ENCODE measurements at places on chromosomes 1 and 21.
A peak's percentile ranks its signal among the peaks of the same experiment; 100 is the strongest.

- DNase-seq, result no peak
Observed at GRCh38 chr1:195748969-195749368, 859.3 kb downstream of the KCNT2 start.

DNA sequence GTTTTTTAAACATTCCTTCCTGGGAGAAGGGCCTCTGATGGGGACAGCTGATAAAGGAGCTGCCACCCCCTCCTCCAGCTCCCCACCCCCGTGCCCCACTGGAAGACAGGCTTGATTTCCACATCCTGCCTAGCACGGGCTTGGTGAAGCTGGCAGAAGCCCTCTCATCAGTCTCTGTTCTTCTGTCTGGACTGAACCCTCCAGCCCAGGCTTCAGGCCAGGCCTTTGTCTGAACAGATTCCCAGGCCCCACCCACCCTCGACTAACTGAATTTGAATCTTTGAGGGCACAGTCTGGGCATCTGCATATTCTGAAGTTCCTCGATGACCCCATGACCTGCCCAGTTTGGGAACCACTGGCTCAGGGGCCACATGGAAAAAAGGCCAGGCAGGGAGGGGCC lies 75.3 kb downstream of the CD58 start:
- peak; percentile 39 for DNase-seq

- DNase-seq, result no peak
Observed at GRCh38 chr1:201104141-201104540, 8.1 kb downstream of the CACNA1S start.

GRCh38 chr1:205188098-205188497 lies 23.4 kb downstream of the DSTYK start:
- no peak for DNase-seq

GRCh38 chr1:25099343-25099951 lies 132.9 kb downstream of the SYF2 start:
- DNase-seq, result no peak

GRCh38 chr1:200265104-200265503 lies 144.7 kb downstream of the ZNF281 start:
- DNase-seq, result no peak

GRCh38 chr1:205294175-205294917 lies 27.2 kb downstream of the NUAK2 start:
- peak; percentile 88 for DNase-seq

DNA sequence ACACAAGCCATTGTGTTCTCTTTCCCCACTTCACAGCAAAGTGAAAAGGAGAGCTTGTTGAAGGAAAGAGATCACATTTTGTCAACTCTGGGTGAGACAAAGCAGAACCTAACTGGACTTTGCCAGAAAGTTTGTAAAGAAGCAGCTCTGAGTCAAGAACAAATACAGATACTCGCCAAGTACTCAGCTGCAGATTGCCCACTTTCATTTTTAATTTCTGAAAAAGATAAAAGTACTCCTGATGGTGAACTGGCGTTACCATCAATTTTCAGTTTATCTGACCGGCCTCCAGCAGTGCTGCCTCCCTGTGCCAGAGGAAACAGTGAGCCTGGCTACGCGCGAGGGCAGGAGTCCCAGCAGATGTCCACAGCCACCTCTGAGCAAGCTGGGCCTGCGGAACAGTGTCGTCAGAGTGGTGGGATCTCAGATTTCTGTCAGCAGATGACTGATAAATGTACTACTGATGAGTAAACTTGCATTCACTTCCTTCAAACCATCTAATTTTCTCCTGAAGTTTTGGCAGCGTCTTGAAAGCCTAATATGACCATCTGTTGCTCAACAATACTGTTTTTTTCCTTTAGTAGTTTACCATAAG lies 43.7 kb downstream of the BACH1 start:
- DNase-seq, result peak; percentile 92

- DNase-seq, result no peak
Observed at GRCh38 chr21:38036016-38036415, 119.8 kb upstream of the KCNJ6 start.

DNA sequence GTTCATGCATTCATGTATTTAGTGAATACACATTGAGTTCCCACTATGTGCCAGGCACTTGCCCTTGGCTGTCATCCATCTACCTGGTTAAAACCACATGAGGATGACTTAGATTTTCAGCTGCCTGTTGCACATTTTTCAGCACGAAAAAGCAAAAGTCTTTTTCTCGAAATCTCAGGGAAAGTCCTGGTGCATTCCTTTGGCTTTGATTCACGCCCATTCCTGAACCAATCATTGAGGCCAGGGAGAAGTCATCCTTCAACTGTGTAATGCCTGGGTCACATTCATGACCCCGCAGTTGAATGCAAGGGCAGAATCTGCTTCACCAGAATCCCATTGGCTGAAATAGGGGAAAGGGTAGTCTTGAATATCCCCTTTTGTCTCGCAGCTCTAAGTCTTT lies 84.4 kb downstream of the RNF220 start:
- no peak for DNase-seq

GRCh38 chr1:155833665-155834295 lies 23.2 kb downstream of the GON4L start:
- no peak for DNase-seq
